ENCODE measurements at places on chromosomes 3 and 15.

DNA sequence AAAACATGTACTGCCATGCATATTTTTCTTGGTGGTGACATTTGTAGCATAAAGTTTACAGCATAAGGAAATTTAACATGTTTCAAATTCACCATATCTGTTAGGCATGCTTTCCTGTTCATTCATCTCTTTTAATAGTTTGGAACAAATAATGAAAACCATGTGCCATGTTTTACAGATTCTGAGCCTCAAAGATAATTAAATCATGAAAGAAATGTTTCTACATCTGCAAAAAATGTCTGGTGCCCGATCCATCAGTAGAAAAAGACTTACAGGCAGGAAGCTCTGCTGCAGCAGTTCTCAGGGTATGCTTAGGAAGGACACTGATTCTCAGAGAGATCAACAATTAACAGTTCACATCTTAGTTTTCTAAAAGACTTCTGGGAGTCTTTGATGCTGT lies 316.2 kb downstream of the IL5RA start:
- no peak for DNase-seq

DNA sequence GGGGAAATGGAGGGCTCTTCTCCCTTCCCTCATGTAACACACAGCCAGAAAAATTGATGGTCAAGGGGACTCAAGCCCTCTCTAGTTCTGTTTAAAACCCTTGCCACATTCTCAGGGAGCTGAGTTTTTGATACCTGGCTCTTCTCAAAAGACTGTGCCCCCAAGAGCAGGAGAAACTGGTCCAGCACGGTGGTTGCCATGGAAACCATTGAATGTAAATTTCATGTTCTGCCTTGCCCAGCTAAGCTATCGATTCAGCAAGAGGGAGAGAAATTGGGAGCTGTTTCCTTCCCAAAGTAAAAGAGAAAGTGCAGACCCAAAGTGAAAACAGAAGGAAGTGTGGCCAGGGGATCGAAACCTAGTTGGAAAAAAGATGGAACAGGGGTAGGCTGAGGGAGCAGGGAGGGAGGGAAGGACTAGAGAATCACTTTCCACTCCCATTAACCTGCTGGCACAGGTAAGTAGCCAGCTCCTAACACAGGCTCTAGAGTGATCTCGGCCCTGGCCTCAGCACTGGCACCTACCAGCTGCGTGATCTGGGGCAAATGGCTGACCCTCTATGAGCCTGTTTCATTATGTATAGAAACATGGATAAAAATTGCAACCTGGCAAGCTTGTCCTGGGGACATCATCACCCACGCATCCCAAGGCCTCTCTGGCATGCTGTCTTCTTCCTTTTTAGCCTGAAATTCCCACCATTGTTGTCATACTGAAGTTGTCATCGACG lies 140.9 kb downstream of the TPRA1 start:
- peak; percentile 12 for DNase-seq

DNA sequence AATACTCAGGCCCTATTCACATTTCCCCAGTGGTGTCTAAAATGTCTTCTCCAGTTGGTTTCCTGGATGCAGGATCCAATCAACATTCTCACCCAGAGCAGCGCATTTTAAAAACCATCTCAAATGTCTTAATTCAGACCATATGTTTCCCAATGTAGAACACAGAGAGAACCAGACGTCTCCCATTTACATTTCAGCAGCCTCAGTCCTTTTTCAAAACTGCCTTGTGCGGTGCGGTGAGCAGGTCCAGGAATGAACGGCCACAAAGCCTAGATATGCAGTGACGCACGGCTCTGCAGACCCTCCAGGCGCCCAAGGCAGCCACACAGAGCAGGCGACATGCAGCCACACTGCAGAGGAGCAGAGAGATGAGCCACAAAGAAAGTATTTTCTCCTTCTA lies 66.1 kb upstream of the MEX3B start:
- DNase-seq, result peak; percentile 37

GRCh38 chr3:61530355-61530754 lies 31.0 kb upstream of the PTPRG start:
- DNase-seq, result no peak

- no peak for DNase-seq
These were observed 142.3 kb downstream of the IL5RA start for GRCh38 chr3:2967871-2968270.

GRCh38 chr15:78358102-78358870 lies 18.1 kb downstream of the CRABP1 start:
- no peak for DNase-seq

- peak; percentile 98 for DNase-seq
These were observed at the start of gene RAB11A for GRCh38 chr15:65869126-65869953. Gene RAB11A, plus strand, starts transcription at chr15:65869491. Its CDS starts 95 bp downstream, at chr15:65869586.

DNA sequence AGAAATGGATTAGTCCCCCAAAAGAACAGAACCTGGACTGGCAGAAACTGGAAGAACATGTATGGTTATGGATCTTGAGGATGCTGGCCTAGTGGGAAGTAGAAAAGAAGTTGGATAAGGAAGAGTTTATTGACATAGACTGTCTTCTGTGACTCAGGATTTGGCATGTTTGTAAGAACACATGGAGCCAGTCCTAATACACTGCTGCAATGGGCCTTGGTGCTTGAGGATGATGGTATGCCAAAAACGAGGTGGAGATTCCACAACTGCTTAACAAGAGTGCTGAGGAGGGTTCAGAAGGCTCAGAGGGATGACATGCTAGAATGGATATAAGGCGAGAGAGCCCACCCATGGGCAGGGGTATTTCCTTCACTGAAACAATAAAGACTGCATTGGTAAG lies 22.4 kb downstream of the LZTFL1 start:
- DNase-seq, result no peak

- DNase-seq, result no peak
These were observed 265.8 kb downstream of the TAFA4 start for GRCh38 chr3:68666429-68667136.

DNA sequence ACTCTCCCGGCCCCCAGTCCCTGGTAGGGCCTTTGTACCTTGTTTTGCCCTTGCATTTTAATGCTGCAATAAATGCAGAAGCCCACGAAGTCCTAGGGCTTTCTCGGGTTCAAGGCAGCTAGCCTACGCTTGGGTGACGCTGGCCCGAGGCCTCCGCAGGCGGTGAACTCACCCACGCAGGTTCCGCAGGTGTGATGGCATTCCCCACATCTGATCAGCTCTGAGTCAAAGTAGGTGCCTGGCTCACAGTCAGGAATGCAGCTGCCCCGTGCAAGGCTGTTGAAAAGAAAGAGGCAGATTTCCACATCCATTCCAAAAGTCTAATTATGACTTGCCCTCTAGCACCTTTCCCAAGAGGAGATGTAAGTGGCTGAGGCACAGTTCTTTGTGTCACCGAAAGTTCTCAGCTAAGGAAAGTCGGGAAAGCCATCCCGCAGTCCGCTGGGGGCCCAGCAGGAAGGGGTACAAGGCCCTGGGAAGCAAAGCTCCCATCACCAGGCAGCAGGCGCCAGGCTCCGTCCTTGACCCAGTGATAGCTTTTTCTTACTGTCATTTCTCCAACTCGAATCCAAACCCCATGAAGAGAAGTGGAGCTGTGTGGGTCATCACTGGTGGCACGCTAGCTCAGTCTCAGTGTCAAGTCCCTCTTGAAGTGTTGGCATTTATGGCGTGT lies 23.2 kb upstream of the SNRPA1 start:
- DNase-seq, result peak; percentile 59

DNA sequence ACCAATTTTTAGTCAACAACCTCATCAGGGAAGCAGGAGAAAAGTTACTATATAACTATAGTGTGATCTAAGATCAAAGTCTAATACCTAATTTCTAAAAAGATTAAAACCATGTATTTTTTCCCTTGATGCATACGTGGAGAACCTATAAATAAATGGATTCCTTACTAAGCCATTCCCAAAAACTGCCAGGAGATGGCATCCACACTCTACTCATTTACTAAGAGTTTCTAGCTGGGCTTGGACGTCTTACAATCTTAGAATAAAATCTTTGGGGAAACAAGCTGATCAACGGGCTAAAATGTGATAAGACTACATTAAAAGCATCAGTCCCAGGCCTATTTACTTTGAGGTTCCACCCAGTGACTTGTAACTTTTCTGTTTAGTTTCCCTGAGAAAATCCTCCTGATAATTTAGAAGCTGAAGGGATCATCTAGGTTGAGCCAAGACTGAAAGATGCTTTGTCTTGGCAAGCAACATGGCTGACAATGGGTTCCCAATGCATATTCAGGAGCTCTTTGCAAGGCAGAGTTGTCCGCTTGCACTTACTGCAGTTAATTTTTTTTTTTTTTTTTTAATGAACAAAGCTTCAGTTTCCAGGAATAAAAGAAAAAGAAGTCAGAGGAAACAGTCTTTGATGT lies 85.5 kb upstream of the FGF12 start:
- no peak for DNase-seq
